Right cardiac atrium (tissue), 5 donors: ENCODE measurements at places on chromosomes 2 and 18.

DNA sequence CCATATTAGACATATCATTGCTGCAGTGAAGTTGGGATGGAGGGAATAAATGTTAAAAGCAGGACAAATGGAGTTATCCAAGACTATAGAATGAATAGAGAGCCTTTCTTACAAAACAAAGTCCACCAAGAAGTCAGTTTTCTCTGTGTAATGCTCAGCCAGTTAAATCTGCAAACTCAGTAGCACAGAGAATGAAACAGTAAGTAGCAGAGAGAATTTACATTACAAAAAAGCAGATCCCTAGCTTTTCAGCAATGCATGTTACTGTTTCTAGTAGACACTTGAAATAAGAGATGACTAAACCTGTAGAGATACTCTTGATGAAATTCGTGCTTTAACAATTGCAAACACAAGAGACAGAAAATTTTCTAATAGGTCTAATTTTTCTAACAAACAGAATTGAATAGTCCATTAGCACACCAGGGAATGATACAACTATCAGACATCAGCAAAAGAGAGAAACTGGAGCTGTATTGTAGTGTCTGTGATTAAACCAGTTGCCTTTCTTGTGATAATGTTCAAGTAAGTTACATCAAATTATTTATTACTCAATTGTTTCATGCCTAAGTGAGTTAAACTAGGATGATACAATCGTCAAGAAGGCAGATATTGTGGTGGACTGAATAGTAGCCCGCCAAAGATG lies 322.2 kb upstream of the DDX18 start:
- DNase-seq = no peak

DNA sequence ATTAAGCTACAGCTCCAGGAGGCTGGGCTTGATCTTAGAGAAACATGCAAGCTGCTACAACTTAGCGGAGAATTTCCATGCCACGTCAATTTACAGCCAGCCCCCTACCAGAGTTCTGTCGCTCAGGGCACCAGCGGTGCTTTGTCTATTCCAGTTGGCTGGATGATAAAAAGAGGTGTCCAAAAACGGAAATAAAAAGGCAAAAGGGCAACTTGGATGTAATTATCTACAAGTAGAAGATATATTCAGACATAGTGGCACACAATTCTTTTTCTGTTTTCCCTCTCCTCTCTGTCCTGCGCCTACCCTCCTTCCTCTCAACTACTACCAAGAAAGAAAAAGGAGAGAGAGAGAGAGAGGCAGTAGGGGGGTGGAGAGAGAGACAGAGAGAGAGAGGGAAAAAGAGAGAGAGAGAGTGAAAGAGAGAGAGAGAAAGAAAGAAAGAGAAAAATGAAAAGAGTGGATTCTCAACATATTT lies 363 bp upstream of the RFTN2 start:
- peak; percentile 30 for DNase-seq

GRCh38 chr2:113762377-113763118 lies 6.1 kb upstream of the SLC35F5 start:
- DNase-seq = no peak

- no peak for DNase-seq
These were observed 21.8 kb upstream of the NT5C1B start for GRCh38 chr2:18611184-18611583.

- no peak for DNase-seq
These were observed 152.9 kb upstream of the EPAS1 start for GRCh38 chr2:46144133-46144800.

DNA sequence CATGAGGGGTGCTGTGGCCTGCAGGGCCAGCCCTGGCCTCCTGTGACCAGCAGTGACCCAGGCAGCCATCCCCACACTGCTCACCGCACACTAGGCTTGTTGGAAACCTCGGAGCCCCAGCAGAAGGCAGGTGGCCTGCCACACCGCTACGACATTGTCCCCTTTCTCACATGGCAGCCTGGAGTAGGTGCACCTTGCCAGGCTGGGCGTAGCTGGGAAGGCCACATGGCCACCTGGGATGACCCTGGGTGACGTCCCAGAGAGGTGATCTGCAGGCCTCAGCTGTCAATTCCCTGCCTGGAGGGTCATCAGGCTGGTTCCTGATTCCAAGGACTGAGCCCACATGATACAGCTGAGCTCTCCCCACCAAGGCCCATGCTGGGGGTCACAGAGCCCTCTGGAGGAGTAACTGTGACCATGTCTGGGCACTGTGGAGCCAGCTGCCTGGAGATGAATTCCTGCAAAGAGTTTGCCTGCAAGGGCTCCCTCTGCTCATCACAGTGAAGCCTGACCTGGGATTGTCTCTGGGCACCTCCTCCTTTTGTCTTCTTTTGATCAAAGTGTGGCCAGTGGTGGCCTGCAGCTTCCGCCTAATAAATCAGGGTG lies 119.6 kb upstream of the OTOS start:
- no peak for DNase-seq

- no peak for DNase-seq
These were observed 71.7 kb downstream of the FEZ2 start for GRCh38 chr2:36526226-36526625.

GRCh38 chr2:178297091-178297411 lies 102.7 kb downstream of the OSBPL6 start:
- no peak for DNase-seq

- no peak for DNase-seq
These were observed 206.3 kb downstream of the SEPTIN10 start for GRCh38 chr2:109407276-109408042.

GRCh38 chr18:4084382-4084900 lies 370.7 kb downstream of the DLGAP1 start:
- no peak for DNase-seq

DNA sequence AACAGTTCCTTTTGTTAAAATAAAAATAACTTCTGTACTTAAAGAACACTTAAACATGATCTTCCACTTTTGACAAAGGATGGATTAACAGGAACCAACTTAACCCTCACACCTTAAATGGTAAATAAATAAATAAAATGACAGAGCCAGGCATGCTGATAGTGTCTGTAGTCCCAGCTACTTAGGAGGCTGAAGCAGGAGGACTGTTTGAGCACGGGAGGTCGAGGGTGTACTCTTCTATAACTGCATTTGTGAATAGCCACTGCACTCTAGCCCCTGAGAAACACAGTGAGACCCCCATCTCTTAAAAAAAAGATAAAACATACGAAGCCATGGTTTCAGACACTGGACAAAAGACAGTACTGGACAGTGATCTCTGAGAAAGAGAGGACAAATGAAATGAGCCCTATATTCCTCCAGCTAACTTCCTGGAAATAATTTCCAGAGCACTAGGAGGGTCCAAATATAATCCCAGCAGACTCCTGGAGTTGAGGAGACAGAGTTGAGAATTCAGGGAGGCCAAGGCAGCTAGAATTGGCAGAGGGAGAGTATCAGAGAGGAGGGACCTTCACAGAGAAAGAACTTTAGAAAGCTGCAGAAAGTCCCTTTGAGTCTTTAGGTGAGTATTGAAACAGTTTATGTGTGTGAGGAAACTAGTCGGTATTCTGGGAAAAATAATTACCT lies 17.4 kb downstream of the PPP4R1 start:
- no peak for DNase-seq

DNA sequence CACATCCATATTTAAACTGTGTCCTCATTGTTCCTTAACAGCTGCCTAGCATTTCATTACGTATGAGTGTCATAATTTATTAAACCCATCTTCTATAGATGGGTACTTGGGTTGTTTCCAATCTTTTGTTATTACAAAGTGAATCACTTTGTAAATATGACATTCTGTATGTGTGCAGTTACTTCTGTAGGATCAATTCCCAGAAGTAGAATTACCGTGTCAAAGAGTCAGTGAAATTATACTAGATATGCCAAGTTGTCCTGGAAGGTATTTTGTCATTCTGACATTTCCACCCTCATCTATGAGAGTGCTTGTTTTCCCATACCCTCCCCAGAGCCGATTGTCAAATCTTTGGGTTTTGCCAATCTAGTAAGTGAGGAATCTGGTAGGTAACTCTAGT lies 194.5 kb upstream of the APCDD1 start:
- no peak for DNase-seq

DNA sequence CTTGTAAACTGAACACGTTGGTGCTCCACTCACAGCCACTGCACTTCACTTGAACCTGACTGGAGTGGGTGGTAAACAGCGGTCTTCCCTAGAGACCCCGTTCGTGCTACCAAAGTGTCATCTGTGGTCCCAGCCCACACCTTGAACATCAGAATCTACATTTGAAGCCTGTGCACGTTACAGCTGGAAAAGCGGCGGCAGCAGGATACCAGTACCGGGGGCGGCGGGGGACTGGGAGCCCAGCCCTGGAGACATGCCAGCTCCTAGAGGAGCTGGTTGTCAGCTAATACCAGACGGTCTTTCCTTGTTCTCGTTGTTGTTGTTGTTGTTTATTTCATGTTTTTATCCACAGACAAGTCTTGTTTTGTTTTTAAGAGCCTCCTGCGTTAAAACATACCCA lies 156.7 kb downstream of the WDSUB1 start:
- peak; percentile 77 for DNase-seq

DNA sequence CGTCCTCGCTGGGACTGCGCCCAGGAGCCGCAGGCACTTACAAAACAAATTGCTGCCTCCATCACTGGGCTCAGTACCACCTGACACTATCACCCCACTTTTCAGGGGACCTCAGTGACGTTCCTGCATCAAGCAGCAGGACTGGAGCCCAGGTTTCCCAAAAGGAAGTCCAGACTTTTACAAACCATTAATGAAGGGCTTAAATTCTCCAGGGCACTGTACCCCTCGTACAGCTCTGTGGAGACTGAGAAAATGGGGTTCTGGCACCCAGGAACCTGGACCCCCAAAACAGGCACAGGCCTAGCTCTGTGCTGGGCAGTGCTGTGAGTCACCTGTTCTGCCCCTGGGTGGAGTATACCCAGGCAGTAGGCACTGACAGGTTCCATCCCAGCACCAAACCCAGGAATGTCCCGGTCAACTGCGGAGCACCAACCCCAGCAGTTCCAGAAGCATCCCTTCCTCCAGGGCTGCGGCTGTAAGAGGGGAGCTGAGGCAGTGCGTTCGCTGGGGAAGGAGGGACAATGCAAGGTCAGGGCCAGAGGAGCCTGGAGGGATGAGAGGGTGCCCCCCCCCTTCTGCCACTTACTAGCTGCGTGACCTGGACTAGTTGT lies 24.6 kb upstream of the NOTO start:
- DNase-seq = no peak

DNA sequence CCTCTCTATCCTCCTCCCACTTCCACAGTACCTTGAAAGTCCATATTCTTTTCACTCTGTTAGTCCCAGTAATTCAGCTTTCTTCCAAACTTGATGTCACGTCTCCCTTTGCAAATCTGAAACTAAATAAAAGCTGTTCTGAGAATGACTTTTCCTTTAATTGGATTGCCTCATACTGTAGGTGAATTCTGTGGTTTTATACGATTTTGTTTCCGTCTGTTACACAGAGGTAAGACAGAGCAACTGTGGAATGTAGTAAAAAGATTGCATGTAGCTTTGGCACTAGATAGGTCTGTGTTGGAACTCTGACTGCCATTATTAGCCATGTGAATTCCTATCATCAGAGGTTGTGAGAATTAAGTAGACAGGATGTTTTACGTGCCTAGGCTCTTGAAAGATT lies 25.9 kb downstream of the MALT1 start:
- DNase-seq = no peak

GRCh38 chr18:73932976-73933375 lies 214.7 kb downstream of the FBXO15 start:
- DNase-seq = no peak

DNA sequence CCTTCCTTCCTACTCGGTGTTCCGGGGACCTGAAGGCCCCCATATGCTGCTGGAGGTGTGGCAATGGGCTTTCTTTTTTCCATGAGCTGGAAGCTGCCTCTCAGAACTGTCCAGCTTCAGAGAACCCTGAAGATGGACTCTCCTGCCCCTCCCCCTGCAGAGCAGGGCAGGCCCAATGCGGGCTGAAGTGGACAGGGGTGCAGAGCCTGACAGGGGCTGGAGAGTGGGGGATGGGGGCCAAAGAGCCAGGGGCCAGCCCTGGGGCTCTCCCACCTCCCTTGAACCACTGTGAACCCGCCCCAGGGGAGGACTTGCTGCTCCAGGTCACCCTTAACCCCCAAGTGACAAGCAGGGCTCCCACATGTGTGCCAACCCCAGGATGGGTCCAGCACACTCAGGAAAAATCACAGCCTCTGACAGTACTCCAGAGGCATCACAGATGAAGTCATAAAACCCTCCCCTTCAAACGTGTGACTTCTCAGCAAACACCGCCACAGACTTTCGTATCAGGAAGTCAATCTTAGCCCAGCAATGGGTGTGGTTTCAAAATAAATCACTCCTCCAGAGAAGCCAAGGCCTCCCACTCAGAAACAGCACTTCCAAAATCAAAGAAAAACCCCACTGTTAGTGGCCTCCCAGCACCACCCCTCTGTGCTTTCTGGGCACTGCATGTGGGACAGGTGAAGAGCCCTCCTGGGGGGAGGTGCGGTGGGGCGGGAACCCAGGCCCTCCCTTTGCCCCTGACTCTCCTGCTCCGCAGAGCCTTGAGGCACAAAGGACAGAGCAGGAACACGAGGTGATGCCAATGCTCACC lies 135.8 kb downstream of the HDAC4 start:
- DNase-seq = peak; percentile 72

DNA sequence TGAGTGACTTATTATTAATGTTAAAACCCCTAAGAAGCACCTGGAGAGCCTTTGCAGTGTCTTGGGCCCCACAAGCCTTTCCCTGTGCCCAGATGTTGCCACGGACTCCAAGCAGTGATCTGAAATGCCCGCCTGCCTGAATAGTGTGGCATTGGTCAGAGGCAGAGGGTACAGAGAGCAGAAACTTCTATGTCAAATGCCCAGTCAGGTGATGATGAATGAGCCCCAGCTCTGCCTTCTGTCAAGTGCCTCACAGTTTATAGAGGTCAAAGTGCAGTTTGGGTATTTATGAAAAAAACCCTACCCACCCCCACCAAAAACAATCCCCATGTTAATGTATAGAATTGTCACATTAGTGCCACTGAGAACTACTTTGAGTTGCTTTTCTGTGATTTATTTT lies 170.0 kb upstream of the SIX3 start:
- DNase-seq = no peak

DNA sequence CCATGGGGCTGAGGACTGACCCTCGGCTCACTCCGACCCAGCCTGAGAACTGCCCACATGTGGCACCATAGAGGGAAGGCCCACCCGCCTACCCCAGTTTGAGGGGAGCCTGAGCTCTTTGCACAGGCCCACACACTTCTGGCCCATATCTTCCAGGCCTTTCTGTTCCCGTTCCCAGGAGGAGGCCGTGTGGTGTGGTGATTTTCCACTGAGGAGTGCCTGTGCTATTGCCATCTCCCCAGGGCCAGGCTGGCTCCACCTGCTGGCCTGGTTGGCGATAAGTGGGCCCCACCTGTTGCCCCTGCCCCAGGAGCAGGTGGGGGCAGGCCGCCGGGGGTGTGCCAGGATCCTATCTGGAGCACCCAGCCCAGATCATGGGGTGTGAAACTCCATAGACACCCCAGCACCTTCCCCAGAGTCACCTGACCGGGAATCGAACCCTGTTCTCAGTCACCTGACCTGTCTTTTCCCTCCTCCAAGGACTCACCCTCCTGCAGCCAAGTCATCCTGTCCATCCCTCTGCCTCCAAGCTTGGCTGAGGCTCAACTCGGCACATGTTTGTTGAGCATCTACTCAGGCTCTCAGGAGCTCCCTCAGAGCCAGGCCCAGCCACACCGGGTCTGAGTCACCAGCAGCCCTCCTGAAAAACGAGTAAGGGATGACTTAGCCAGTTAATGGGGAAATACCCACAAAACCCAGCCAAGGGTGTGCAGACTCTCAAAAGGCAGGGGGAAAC lies 120.1 kb downstream of the CYP26B1 start:
- DNase-seq = no peak
